ENCODE measurements at places on chromosomes 5 and 9. TPM values are rescaled to one million over a fixed set of nuclear protein-coding genes. Genes with fewer than 3 reads are reported as not detected.

The CCL27 gene
- total RNA-seq: not detected

DNA sequence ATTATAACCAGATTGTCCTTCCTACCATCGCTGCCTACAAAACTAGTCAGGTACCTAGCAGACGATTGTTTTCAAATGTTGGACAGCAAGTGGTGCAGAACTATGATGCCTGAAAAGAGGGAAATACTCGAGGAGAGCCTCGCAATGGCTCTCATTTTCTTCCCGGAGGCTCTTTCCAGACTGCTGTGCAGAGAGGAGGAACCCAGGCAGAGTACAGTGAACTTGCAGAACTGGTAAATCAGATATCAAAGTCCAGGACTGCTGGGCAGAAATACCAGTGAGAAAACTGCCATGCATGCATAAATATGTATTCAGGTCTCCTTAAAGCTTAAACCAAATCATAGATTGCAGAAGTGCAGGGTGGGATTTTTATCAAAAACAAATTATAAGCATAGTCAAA lies 26.4 kb upstream of the UGT3A1 start:
- no peak for DNase-seq

- DNase-seq: no peak
Observed at GRCh38 chr9:116147821-116148220, 5.8 kb upstream of the PAPPA start.

The NDFIP1 gene
- total RNA-seq: 53.4 TPM

DNA sequence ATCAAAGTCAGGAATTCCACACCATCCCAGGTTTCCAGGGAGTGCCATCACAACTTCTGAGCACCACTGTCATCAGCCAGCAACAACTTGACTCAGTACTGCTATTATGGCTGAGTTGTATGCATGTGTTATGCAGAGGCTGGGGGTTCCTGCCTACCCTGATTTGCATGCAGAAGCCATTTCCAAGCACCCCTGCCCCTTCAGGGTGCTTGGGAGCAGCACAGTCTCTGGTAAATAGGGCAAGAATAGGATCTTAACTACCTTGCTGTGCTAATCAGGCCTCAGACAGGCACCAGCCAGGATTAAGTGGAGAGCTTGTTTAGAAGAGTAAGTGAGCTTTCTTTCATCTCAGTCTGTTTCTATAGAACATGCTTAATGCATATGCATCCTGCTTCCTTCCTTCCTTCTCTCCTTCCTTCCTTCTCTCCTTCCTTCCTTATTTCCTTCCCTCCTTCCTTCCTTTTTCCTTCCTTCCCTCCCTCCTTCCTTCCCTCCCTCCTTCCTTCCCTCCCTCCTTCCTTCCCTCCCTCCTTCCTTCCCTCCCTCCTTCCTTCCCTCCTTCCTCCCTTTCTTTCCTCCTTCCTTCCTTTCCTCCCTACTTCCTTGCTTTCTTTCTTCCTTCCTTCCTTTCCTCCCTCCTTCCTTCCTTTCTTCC lies 175.7 kb downstream of the FRMD3 start:
- DNase-seq: no peak

DNA sequence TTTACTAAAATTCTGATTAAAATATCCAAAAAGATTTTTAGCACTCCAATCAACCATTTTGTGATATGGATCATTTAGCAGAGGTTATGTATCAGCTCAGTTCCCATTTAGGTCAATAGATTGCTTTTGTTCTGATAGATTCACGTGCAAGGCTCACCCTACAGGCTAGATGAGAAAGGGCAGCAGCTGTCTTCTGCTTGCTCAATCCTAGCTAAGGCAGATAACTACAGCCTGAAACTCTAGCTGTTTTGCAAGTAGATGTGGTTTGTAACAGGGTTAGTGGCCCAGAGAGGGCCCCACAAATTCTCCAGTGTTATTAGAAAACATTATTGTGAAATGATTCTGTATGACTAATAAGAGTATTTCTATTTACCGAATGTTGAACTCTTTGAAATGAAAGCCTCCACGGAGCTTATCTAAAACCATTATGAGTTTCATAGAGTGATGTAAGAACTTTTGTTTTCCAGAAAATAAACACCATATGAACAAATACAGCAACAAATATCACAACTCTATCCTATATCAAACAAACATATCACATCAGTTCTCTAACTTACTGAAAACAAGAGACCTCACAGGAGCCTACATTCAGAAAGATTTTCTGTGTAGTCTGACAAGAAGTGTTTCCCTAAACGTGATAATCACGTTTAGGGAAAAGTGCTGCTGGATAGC lies 841.9 kb upstream of the ACO1 start:
- DNase-seq: peak; percentile 26

The DND1 gene
- total RNA-seq: 0.94 TPM

GRCh38 chr9:129774791-129775447 lies 22.1 kb upstream of the PTGES start:
- DNase-seq: no peak

- DNase-seq: peak; percentile 58
Observed at GRCh38 chr5:59036274-59036961, 453.5 kb downstream of the RAB3C start.

The RNF208 gene
- not detected for total RNA-seq

- DNase-seq: no peak
Observed at GRCh38 chr5:158058208-158059120, 199.5 kb upstream of the CLINT1 start.

GRCh38 chr9:110179734-110180133 lies 28.2 kb downstream of the C9orf152 start:
- DNase-seq: no peak

DNA sequence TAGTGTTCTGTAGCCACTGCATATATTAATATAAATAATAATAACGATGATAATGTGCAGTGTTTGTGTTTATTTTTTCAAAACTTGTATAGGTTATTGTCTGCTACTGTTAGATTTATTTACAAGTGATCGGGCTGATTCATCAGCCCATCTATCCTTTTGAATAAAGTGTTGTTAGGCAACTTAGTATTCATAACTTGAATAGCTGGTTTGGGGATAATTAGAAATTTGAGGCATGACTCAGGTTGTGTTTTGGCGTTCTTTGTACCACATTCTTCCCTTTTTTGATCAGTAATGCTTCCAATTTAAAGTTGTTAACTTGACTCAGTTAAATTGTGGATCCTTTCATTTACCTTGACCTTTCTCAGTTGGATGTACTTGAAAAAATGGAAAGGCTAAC lies 69.7 kb downstream of the FOCAD start:
- DNase-seq: no peak

DNA sequence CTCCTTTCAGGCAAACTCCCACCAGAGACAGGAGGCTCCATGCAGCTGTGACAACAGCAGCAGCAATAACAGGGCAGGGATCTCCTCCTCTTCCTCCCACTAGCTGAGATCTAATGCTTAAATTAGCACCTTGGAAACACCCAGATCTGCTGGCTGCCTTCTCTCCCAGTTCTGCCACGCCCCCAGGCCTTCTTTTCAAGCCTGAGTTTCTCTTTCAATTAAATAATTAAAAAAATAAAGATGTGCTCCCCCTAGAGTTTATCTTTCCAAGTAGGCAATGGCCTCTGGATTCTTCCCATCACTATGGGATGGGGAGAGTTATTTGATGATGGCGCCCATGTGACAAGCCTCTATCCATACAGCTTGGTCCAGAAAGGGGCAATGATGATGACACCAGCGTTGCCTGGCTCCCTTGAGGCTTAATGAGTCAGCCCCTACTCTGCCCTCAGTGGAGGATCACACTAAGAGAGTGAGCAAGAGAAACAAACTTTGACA lies 3.8 kb downstream of the FAM219A start:
- peak; percentile 67 for DNase-seq

- peak; percentile 93 for DNase-seq
Observed at GRCh38 chr5:150486402-150487198, 21.3 kb upstream of the NDST1 start.

The BAAT gene
- 0.13 TPM for total RNA-seq

DNA sequence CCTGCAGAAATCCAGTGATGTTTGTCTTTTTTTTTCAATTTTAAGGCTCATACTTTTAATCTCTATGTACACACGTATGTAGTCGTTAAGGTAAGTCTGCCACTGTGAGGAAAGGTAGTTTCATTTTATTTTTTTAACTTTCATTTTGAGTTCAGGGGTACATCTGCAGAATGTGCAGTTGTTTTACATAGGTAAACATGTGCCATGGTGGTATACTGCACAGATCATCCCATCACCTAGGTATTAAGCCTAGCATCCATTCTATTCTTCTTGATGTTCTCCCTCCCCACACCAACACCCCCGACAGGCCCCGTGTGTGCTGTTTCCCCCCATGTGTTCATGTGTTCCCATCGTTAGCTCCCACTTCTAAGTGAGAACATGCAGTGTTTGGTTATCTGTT lies 19.7 kb downstream of the MUSK start:
- no peak for DNase-seq

- DNase-seq: peak; percentile 75
Observed at GRCh38 chr5:10552183-10553143, 11.4 kb upstream of the ANKRD33B start.

DNA sequence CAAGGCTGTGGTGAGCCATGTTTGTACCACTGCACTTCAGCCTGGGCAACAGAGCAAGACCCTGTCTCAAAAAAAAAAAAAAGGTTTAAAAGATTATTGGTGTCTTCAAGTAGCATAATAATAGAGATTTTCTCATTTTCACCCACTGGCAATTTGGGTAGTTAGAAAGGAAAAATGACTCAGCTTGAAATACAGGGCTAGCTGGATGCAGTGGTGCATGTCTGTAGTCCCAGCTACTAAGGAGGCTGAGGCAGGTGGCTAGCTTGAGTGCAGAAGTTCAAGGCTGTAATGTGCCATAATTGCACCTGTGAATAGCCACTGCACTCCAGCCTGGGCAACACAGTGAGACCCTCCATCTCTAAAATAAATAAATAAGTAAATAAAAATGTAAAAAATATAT lies 111.1 kb downstream of the ARRDC3 start:
- no peak for DNase-seq

DNA sequence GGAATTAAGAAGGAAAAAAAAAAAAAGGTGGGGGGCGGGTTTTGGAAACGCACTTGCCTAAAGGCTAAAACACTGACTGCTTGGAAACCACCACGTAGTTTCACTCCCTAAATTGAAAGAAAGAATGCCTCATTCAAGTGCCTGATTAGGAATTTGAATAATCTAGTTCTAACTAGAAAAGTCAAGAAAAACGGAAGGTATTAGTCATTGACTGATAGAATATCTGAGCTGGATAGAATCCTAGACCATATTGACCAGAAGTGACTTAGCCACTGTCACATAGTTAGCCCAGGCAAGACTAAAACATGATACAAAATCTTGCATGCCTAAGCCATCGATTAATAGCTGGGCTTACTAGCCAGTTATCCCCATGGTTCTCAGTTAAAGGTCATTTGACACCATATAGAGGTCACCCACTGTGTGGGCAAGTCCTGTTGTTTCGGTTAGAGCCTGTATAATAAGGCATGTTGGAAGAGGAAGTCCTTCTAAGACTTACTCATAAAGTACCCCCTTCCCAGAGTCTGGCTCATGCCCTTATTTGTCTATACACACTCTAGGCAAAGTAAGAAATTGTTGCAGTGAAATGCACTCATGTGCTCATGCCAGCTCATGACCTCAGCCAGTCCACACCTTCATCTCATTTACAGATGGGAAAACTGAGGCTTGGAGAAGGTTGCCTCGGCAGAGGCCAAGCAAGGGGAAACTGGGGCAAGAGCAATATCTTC lies 40.2 kb downstream of the SH3RF2 start:
- peak; percentile 54 for DNase-seq

The PCDHB14 gene
- 3.8 TPM for total RNA-seq

GRCh38 chr5:33330426-33330825 lies 110.3 kb upstream of the TARS1 start:
- DNase-seq: no peak

DNA sequence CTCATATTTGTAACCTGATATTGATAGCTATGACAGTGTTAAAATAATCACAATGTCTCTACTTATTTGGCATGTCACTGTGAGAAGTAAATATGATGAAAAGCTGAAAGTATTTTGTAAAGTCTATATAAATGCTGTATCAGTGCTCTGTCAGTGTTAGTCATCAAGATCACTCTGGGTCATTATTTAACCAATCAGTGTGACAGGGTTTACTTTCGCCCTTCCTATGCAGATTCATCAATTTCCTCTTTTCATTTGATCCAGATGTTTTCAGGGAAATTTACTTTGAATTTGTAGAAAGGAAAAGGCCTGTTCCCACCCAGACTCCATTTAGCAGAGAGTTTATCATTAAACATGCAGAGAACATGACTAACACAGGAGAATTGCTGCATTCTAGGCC lies 9.9 kb upstream of the PCSK5 start:
- DNase-seq: no peak

The SLC34A1 gene
- not detected for total RNA-seq

- no peak for DNase-seq
Observed at GRCh38 chr5:173568703-173569102, 47.7 kb downstream of the BOD1 start.

The TMEM174 gene
- total RNA-seq: not detected

The TDRD7 gene
- 15.5 TPM for total RNA-seq

The RFESD gene
- 10.7 TPM for total RNA-seq

The SLC6A3 gene
- not detected for total RNA-seq

DNA sequence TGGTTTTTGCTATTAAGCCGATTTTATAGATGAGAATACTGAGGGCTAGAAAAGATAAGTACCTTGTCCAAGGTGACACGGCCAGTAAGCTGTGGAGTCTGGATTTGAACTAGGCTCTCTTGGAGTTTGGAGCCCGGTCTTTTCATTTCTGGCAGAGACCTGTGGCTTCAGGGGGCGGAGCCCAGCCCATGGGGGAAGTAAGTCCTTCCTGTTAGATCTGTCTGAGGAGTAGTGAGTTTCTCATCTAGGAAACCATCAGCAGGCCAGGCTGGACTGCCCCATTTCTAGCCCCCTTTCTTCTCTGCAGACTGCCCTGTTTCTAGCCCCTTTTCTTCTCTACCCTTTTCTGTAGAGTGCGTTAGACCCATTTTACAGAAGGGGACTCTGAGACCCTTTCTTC lies 521 bp upstream of the PTGS1 start:
- DNase-seq: no peak

The BTNL8 gene
- total RNA-seq: not detected

GRCh38 chr5:111144352-111144930 lies 52.3 kb downstream of the WDR36 start:
- no peak for DNase-seq

GRCh38 chr9:134593286-134594077 lies 48.1 kb upstream of the COL5A1 start:
- no peak for DNase-seq

The ANKRD31 gene
- not detected for total RNA-seq

GRCh38 chr5:2093859-2094615 lies 211.3 kb upstream of the IRX4 start:
- DNase-seq: peak; percentile 98

DNA sequence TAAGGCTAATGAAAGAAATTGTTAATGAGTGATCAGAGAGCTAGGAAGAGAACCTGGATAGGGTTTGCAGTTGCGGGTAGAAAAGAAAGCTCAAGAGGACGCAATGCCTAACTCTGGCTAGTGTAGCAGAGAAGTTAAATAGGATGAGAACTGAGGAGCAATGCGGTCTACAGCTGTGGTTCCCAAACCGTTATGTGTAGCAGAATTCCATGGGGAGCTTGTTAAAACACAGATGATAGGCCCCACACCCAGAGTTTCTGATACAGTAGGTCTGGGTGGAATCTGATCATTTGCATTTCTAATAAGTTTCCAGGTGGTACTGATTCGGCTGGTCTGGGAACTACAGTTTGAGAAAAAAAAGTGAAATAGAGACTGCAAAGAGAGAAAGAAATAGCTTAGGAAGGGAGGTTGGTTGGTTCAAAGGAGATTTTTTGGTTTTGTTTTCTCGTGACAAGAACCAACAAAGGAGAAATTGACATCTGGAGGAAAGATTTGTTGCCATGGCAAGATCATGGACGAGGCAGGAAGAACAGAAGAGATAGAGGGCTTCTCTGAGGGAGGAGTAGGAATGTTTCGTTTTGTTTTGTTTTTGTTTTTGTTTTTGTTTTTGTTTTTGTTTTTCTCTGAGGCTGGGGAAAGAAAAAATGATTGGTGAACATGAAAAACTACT lies 276.1 kb downstream of the ARRDC3 start:
- no peak for DNase-seq

The TPPP gene
- total RNA-seq: not detected
